ENCODE measurements at places on chromosomes 2 and 18.

- DNase-seq = no peak
- H3K27ac ChIP-seq = no peak overlapping the region
- no peak overlapping the region for H3K4me3 ChIP-seq
- H3K36me3 ChIP-seq = no peaks in the 10 kb centered on the region
Observed at GRCh38 chr2:118207889-118208288, 119.6 kb downstream of the INSIG2 start.

DNA sequence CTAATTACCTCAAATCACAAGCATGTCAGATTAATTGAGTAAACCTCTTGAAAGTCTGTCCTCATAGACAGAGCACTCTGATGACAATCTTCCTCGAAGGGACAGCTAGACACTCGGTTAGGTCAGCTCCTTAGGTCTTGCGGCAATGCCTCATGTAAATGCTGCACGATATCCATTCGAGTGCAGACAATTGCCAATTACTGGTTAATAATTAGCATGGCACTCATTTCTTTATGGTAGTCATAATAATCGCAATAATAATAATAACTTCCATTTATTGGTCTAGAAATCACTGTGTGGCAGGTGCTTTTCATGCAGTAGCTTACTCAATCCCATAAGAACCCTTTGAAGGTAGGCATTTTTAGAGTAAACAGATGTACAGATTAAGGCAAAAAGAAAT, 44.7 kb upstream of the DSC1 start:
- peaks cover 63% of the 10 kb centered on the region for H3K4me1 ChIP-seq
- no peaks in the 10 kb centered on the region for H3K27me3 ChIP-seq
- H3K36me3 ChIP-seq = no peaks in the 10 kb centered on the region
- H3K27ac ChIP-seq = peak overlapping the region; percentile 95

GRCh38 chr2:71389384-71390072, 57.9 kb downstream of the ZNF638 start:
- H3K4me3 ChIP-seq = no peak overlapping the region
- no peak for DNase-seq
- H3K36me3 ChIP-seq = peaks cover 67% of the 10 kb centered on the region
- H3K4me1 ChIP-seq = no peaks in the 10 kb centered on the region
- H3K27ac ChIP-seq = no peak overlapping the region

DNA sequence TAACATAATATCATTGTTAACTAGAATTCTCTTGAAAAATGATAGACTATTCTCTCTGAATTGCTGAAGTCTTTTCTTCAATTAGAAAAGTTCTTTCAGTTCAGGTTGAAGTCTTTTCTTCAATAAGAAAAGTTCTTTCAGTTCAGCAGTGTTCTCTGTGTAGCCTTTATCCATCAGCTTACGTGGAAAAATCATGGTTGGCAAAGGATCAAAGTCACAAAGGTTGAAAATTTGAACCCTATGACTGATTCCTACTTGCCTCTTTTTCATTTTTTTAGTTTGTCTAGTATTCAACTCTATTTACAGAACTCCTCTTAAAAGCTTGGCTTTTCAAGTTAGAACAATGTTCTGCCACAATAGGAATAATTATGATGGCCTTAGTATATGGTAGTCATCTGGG, 25.8 kb downstream of the CAVIN2 start:
- H3K4me3 ChIP-seq = no peak overlapping the region
- no peak overlapping the region for H3K27ac ChIP-seq
- no peaks in the 10 kb centered on the region for H3K36me3 ChIP-seq

- no peaks in the 10 kb centered on the region for H3K27me3 ChIP-seq
- no peaks in the 10 kb centered on the region for H3K36me3 ChIP-seq
- DNase-seq = no peak
- H3K4me3 ChIP-seq = no peak overlapping the region
- no peak overlapping the region for H3K27ac ChIP-seq
- H3K4me1 ChIP-seq = peaks cover 10% of the 10 kb centered on the region
Observed at GRCh38 chr2:115560666-115561065, 1118.2 kb downstream of the DPP10 start.

DNA sequence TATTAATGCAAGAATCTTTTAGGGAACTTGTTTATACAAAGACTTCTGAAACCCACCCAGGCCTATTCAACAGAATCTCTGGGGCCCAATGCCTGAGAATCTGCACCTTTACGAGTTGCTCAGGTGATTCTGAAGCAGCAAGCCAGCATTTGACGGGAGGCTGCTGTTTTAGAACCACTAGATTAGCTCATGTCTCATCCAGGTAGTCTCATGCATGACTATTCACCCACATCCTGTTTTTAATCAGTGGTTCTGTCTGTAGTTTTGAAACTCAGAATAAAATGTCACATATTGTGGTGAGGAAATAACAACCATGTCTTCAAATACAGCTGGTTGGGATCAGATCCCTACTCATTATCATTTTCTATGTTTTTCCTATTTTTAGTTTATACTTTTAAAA, 39.5 kb downstream of the CYTIP start:
- no peaks in the 10 kb centered on the region for H3K36me3 ChIP-seq
- no peak overlapping the region for H3K4me3 ChIP-seq
- no peak for DNase-seq
- no peaks in the 10 kb centered on the region for H3K4me1 ChIP-seq
- H3K27ac ChIP-seq = no peak overlapping the region
- no peaks in the 10 kb centered on the region for H3K27me3 ChIP-seq
